ENCODE measurements at places on chromosomes 16 and 17.

DNA sequence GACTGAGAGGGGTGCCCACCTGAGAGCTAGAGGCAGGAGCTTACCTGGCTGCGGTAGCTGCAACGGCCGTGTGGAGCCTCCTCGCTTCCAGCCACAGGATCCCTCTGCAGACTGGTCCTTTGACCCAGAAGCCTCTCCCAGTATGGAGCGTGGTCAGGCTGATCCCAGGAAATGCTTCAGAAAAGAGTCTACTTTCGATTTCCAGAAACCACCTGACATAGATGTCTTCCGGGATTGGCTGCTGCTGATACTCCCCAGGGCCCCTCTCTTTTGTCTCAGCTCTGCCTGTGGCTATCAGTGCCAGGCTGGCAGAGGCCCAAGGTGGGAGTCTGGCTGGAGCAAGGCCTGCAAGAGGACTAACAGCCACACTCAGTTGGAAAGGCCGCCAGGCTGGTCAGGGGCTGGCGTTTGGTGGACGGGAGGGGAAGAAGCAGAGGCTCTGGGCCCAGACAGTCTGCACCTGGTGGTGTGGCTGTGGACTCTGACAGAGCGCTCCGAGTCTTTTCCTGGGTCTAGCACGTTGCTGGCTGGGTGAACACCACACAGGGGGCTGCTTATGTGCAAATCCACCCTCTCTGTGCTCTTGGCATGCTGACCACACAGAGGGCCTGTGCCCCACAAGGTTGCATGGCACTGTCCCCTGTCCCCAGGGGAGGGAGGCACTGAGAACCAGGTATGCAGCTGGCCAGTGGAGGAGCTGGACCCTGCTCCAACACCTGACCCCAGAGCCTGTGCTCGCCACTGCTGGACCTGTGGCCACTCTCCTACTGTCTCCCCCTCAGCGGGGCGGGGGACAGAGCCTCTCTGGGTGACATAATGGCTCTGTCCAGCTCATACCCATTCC is at the start of gene LGALS3BP:
TSS of gene LGALS3BP (minus strand) at position 144 of the 844 bp plus-strand sequence. CDS start 2,732 bp downstream, outside the sequence.
- DNase-seq: no peak

DNA sequence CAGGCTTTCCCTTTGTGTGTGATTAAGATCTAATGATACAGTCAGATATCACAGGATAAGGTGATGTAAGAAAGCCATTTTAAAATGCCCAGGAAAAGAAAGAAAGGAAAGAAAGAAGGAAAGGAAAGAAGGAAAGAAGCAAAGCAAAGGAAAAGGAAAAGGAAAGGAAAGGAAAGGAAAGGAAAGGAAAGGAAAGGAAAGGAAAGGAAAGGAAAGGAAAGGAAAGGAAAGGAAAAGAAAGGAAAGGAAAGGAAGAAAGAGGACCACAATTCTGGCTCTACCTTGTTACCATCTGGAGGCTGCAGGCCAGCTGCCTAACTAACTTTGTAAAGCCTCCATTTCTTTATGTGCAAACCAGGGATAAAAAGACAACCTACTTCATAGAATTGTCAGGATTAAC is 131.6 kb downstream of the DYNLRB2 start:
- no peak for DNase-seq

DNA sequence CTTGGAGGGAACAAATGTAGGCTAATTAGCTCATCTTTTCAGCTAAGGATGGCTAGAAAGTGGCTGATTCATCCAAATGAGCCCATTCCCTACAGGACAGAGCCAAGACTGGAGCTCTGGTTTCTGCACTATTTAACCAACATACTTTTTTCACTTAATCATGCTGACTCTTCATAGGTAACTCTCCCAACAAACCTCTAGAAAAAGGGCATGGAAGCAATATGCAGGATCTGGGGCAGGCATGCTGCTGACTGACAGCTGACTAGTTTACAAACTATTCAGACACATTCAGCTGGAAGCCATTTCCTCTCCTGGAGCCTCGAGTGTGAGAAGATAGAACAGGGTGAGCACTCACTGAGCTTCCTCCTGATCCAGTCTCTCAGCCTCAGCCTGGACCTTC is 6.2 kb downstream of the BECN1 start:
- no peak for DNase-seq

- no peak for DNase-seq
Observed at GRCh38 chr16:76114681-76115080, 162.5 kb upstream of the CNTNAP4 start.

GRCh38 chr17:82244413-82245133 is 15.7 kb downstream of the SLC16A3 start:
- DNase-seq: no peak

- no peak for DNase-seq
Observed at GRCh38 chr16:8660841-8661301, 13.5 kb upstream of the ABAT start.

DNA sequence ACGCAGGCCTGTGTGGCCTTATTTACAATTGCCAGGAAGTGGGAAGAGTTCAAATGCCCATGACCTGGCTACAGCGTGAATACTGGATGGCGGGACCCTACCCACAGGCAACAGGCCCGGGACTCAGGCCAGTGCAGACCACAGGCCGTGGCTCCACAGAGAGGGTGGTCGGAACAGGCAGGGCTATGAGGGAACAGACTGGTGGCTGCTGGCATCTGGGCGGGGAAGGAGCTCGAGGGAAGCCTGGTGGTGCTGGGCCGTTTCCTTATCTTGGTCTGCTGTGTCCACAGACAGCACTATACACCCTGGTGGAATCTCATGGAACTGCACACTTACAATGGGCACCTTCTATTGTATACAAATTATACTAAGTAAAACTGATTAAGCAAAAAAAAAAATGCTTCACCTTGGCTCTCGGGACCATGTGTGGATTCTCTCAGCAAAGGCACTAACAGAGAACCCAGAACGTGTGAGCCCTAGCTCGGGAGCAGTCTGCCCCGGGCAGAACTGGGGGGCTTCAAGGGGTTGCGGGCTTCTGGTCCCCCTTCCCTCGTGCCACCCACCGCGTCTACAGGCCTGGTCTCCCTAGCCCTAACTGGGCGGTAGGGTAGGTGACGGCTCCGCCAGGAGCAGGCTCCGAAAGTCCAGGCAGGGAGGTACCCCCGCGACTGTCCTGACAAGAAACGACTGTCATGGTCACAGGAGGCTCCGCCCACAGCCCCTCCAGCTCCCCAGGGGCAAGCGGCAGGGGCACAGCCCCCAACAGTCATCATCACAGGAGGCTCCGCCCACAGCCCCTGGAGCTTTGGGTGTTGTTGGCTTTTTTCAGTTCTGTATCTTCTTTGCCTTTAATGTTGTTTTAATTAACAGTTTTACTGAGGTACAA is 21.8 kb downstream of the CEP131 start:
- no peak for DNase-seq

GRCh38 chr17:28858801-28859355 is 4.1 kb downstream of the ERAL1 start:
- no peak for DNase-seq

- DNase-seq: no peak
Observed at GRCh38 chr16:12087901-12088421, 111.4 kb downstream of the SNX29 start.

GRCh38 chr16:85215478-85216118 is 103.3 kb upstream of the CIBAR2 start:
- no peak for DNase-seq

- DNase-seq: no peak
Observed at GRCh38 chr17:18148586-18148985, 35.0 kb upstream of the ALKBH5 start.

- no peak for DNase-seq
Observed at GRCh38 chr17:58079300-58080033, 3.8 kb upstream of the DYNLL2 start.

DNA sequence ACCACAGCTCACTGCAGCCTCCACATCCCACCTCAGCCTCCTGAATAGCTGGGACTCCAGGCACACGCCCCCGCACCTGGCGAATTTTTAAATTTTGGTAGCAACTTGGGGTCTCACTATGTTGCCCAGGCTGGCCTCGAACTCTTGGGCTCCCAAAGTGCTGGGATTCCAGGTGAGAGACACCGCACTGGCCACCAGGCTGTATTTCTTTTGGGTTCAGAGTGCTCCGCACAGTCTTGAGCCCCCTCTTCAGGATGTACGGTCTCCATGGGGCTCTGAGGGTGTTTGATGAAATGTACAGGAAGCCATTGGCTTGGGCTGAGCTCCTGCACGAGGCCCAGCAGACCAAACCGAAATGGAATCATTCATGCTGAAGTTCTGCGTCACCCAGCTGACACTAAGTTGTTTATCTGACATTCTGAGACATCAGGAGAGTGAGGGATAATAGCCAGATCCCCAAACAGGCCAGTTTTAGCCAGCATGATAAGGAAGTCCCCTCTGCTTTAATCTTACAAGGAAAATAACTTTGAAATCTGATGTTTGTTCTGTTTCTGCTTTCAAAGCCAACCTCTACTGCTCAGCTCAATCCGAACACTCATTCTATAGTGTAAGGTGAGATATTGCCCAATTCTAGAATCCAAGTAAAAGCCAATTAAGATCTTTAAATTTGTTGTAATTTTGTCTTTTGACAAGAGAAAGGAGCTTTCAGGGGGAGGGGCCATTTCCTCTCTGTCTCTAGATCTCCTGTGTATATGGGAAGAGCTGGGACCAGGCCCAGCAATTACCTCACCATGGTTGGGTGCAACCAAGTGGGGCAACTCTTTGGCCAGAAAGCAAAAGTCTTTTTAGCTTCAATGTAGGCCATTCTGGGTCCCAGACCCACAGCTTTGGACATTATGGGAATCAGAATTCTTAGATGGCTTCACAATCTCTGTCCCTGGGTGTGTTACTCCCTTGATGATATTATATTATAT is 23.7 kb downstream of the GPR142 start:
- DNase-seq: no peak

GRCh38 chr16:87845213-87845612 is 24.1 kb downstream of the SLC7A5 start:
- no peak for DNase-seq

GRCh38 chr17:17453088-17453487 is 23.7 kb upstream of the MED9 start:
- no peak for DNase-seq

DNA sequence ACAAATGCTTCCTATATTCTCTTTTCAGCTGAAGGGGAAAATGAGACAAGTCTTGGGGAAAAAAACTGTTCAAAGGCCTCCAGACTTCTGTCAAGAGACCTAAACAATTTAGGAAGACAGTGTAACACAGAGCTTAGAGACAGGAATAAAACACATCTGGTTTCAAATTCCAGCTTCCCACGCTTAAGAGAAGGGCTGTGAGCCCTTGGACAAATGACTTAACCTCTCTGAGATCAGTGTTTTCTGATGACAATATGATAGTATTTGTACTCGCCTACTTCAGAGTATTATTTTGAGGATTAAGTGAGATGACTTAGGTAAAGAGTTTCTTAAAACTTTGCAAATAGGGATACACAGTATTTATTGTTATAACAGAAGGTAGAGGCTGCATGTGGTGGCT is 29.5 kb downstream of the SMURF2 start:
- DNase-seq: no peak

GRCh38 chr17:44070455-44071197 is at the start of gene G6PC3:
Gene G6PC3 (plus strand): TSS chr17:44070735. CDS start chr17:44070966, 231 bp downstream.
- peak; percentile 37 for DNase-seq

DNA sequence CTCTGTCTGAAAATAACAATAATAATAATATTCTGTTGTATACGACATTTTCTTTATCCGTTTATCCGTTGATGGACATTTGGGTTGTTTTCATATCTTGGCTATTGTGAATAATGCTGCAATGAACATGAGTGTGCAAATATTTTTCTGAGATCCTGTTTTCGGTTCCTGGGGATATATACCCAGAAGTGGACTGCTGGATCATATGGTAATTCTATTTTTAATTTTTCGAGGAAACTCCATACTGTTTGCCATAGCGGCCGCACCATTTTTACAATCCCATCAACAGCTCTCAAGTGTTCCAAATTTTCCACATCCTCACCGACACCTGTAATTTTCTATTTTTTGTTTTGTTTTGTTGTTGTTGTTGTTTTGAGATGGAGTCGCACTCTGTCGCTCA is 5.3 kb upstream of the PRSS41 start:
- no peak for DNase-seq

- no peak for DNase-seq
Observed at GRCh38 chr16:19213885-19214284, 45.8 kb downstream of the SYT17 start.

DNA sequence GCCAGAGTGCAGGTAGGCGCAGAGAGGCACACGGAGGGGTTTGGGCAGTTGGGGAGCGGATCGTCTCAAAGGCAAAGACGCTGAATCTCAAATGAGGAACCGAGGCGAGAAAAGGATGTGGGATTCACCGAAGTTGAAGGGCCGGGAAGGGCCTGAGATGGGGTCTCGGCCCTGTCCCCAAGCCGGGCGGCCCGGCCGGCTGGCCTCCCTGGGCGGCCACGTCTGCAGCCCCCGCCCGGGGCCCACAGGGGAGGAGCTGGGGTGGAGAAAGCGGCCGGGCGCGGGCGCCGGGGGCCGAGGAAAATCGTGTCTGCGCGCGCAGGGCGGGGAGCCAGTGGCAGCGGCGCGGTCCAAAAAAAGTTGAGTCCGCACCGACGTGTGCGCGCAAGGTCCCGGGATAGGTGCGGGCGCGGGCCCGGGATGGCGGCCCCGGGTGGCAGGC is 458 bp downstream of the SLC12A4 start:
- no peak for DNase-seq

GRCh38 chr16:89132194-89133005 is 38.7 kb downstream of the ACSF3 start:
- DNase-seq: no peak

- DNase-seq: no peak
Observed at GRCh38 chr16:25012525-25012991, 2.6 kb downstream of the ARHGAP17 start.

- no peak for DNase-seq
Observed at GRCh38 chr16:80468029-80468428, 72.8 kb upstream of the DYNLRB2 start.

DNA sequence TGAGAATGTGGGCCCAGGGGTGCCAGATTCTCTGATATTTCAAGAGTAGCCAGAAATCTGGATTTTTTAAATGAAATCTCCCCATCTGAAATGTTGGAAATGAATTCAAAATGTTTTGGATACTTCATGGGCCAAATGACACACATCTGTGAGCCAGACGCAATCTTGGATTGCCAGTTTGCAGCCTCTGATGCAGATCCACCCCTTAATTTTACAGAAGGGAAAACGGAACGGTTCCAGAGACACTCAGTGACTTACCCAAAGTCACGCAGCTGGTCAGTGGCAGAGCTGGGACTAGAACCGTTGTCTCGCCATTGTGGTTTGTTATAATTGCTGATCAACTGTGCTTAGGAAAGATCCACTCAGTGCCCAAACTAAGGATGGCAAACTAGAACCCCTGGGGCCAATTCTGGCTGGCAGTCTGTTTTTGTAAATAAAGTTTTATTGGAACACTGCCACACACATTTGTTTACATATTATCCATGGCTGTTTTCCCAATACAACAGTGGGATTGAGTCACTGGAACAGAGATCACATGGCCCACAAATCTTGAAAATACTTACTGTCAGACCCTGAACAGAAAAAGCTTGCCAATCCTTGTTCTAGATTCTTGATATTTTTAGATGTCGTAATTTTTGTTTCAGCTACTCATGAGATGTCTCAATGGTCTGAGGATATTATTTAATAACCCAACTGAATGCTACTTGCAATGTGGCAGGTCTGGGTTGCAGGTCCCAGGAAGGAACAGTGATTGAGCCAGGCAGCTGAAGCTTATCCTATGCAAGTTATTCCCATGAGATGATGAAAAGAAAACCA is 143.8 kb downstream of the AXIN2 start:
- DNase-seq: no peak

- no peak for DNase-seq
Observed at GRCh38 chr16:59604354-59604753, 870.2 kb upstream of the GOT2 start.

- no peak for DNase-seq
Observed at GRCh38 chr16:65489531-65490023, 367.7 kb upstream of the CDH11 start.

All from stimulated activated CD8-positive, alpha-beta memory T cell treated with anti-CD3 and anti-CD28 coated beads, Interleukin-4, amount 100 ng/mL, for 4 hours (primary cell).